ENCODE measurements at places on chromosomes 12 and 14. TPM values are rescaled to one million over a fixed set of nuclear protein-coding genes. Genes with fewer than 3 reads are reported as not detected.

The LRIG3 gene
- total RNA-seq, result 19.1 TPM

The FIGNL2 gene
- 0.63 TPM for total RNA-seq

The IKZF4 gene
- 8.5 TPM for total RNA-seq

The IL25 gene
- not detected for total RNA-seq

The EPYC gene
- not detected for total RNA-seq

The SRSF5 gene
- 217 TPM for total RNA-seq

The RNASE7 gene
- total RNA-seq, result not detected

The ADAMTS20 gene
- total RNA-seq, result 0.94 TPM

All from parietal lobe (tissue), 2 donors.